ENCODE measurements at places on chromosomes 4 and X.

- DNase-seq: no peak
These were observed 642.4 kb downstream of the TRIML1 start for GRCh38 chr4:188781655-188782054.

DNA sequence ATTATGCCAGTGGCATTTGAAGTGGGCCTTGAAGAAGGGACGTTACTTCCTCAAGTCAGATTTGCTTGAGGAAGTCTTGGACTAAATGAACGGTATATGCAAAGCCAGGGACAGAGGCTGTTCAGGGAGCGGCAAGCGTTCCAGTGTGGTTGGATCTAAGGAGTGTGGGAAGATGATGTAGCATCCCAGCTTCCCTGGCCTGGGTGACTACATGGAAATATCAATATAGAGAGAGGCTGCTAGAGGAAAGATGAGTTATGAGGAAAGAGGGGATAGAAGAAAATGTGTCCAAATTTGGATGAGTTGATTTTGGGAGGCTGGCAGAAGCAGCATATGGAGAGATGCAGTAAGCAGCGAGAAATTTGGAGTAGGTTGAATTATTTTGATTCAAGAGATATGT lies 432.5 kb upstream of the TENM3 start:
- no peak for DNase-seq

DNA sequence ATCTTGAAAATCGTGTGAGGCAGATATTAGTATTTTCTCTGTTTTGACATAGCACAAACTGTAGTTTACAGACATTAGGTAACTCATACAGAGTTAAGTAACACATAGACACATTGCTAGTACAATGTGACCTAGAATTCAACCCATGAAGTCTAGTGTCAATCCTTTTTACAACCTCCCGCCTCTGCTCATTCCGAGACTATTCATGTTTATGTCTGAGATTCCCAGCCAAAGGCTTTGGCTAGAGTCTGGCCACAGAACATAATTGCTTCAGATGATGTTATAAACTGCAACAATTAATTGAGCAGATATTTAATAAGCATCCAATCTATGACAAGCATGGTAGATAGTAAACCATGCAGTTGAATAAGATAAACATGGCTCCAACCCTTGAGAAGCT lies 841.0 kb downstream of the STIM2 start:
- no peak for DNase-seq

GRCh38 chr4:62474802-62475201 lies 1274.7 kb downstream of the ADGRL3 start:
- DNase-seq: no peak

- no peak for DNase-seq
These were observed 38.7 kb downstream of the NLGN3 start for GRCh38 chrX:71183341-71183740.

DNA sequence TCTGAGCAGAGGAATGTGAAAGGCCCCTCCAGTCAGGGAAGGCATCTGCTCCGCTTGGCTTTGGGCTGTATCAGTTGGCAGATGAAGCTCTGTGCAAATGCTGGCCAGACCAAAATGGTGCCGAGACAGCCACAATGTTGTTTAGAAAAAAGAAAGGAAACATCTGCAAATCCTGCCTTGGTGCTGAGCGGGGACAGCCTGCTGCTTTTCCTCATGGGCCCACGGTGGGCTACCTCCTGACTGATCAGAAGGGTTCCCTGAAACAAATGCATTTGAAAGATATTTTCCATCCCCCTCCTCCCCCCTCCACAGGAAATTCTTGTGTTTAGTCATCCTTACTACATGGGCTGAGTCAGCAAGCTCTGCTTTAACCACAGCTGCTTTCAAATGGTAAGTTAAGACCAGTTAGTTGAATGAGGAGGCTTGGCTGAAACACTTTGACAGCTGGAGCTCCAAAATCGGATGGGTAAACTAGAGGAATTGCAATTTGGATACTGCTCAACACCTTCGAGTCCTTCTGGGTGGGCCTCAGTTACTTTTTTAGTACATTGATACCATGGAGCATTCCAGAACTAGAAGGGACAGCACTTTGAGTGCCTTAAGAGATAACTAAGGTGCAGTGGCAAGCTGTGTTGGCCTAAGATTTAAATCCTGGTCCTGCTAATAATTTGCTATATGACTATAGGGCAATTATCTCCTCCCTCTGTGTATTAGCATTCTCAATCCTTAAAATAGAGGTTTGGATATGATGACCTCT lies 36.0 kb downstream of the PLAC1 start:
- DNase-seq: peak; percentile 49

DNA sequence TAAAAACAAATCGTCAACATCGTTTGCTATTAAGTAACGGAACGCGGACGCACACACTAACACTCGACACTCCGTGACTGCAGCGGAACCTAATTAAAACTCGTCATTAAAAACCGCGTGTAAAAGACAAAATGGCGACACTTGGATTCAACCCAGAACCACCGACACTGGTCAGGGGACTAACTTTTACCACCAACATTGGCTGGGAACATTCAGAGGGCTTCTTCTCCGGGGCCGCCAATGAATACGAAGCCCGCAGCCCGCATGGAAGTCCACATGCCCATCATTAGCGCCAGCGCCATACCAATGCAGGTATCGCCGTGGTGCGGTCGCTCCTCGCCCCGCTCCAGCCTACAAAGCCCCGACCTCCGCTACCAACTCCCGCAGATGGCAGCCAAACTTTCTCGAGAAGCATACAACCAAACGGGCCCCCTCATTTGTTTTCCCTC lies 498 bp downstream of the RBMX start:
- DNase-seq: no peak

- DNase-seq: no peak
These were observed 93.6 kb upstream of the RASGEF1B start for GRCh38 chr4:81565142-81565870.

- peak; percentile 69 for DNase-seq
These were observed 298.9 kb upstream of the PUDP start for GRCh38 chrX:7446815-7447214.

GRCh38 chr4:54400802-54401201 lies 171.7 kb downstream of the PDGFRA start:
- no peak for DNase-seq

GRCh38 chr4:95114521-95114920 lies 356.8 kb downstream of the BMPR1B start:
- DNase-seq: no peak

- DNase-seq: no peak
These were observed 1528.3 kb upstream of the AGA start for GRCh38 chr4:178970433-178971140.

GRCh38 chr4:3715855-3716630 lies 50.1 kb upstream of the ADRA2C start:
- no peak for DNase-seq

- no peak for DNase-seq
These were observed 9.2 kb upstream of the SLC25A43 start for GRCh38 chrX:119389871-119390501.

DNA sequence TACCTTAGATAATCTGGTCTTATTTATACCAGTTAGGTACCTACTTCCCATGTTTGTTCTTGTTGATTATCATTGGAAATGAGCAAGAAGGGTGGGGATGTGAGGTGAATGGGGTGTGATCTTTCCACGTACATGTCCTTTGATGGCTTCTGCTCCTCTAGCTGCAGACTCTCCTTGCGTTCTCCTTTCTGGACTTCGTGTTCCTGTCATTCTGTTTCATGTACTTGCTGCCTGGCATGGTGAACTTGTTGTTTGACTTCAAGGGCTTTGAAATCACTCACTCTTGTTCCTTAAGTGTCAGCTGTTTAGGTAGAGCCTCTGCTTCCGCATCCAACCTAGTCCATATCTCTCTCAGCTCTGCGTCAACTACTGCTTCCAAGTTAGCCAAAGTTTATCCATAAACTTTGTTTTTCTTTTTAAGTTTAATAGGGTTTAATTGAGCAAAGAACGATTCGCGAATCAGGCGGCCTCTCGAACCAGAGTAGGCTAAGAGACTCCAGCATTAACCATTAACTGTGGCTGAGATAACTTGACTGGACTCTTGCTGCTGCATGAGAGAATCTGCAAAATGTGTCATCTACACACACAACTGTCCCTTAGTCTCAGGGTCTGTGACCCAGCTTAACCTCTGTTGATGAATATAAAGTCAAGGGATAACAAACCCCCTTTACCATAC lies 42.8 kb downstream of the FHL1 start:
- no peak for DNase-seq

GRCh38 chr4:168655182-168655581 lies 158.3 kb downstream of the PALLD start:
- no peak for DNase-seq

GRCh38 chr4:54482529-54483200 lies 175.1 kb upstream of the KIT start:
- DNase-seq: no peak

DNA sequence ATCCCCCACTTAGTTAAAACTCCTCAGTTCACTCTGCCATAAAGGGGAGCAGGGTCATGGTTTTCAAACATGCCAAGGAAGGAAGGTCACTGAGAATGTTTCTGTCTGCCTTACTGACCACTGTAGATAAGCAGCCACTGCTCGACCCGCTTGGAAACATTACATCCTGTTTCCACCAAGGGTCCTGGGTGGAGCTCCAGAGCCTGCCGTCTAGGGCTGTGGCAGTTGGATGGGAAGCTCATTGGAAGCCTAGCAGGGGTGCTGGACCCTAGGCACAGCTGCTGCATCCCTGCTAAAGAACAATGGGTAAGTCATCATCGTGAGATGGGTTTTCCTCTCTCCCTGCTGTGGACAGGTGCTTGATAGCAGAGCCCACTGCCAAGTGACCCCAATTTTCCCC lies 76.0 kb upstream of the SRD5A3 start:
- DNase-seq: no peak

DNA sequence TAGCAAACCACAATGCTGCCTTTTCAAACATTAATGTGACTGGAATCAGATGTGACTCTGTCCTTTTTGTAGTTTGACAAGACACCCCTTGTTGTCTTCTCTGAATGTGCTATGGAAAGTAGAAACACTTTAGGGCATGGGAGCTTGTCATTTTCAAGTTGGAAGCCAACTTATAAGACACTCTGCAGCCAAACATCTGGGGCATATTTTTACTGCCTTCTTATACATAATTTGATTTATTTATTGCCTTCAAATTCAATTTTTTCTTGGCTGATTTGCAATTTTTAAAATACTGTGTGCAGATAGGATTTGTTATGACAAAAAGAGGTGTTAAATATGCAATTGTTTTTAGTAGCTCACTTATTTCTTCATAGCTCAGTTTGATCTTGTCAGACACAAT lies 1002.0 kb upstream of the PCDH7 start:
- no peak for DNase-seq

DNA sequence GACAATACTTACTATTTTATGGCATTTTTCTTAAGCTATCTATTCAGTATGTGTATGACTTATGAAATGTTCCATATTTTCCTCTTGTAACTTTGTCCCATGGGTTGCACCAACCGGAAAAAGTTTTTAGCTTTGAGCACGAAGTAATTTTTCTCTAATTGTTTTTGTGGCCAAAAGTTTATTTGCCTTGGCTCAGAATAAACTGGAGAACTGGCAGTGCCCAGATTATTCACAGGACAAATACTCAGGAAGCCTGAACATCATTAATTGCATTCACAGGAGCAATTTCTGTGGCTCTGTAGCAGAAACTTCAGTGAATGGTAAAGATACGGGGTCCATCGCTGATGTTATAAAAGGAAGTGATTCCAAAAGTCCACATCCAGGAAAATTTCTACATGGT lies 184.5 kb downstream of the ARHGAP10 start:
- DNase-seq: no peak

GRCh38 chrX:2159861-2160260 lies 340.9 kb downstream of the DHRSX start:
- no peak for DNase-seq

DNA sequence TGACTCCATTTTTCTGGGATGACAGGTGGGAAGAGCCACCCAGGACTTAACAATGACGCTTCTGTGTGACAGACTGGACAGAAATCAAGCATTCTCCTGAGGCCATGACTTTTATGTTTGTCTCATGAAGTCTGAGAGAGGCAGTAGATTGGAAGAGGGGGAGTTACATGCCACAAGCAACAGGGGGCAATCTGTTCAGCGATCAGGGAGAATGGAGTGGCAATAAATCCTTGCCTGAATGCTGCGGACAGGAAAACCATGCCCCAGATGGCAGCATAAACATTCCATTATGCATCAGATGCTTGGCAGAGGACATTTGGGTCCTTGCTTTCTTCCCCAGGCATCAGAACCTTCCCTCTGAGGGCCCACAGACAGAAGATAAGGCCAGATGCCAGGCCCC lies 312.4 kb upstream of the DIPK2B start:
- no peak for DNase-seq

DNA sequence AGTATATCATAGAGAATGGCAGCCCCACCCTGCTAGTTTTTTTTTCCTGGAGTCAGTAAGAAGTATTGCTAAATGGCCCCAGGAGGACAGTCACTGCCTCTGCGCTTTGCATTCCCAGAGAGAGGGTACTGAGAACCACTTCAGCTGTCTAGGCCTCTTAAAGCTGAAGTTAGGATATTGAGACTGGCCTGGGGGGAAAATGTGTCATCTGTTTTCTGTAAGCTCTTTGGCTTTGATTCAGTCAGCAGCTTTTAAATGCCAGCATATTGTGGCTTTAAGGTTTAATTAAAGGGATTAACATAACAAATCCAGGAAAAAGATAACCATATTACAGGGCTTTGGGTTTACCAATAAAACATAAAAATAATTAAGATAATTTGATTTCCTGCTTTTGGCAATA lies 852.0 kb downstream of the PCDH18 start:
- DNase-seq: no peak

- no peak for DNase-seq
These were observed 350.1 kb downstream of the AR start for GRCh38 chrX:67893931-67894330.

DNA sequence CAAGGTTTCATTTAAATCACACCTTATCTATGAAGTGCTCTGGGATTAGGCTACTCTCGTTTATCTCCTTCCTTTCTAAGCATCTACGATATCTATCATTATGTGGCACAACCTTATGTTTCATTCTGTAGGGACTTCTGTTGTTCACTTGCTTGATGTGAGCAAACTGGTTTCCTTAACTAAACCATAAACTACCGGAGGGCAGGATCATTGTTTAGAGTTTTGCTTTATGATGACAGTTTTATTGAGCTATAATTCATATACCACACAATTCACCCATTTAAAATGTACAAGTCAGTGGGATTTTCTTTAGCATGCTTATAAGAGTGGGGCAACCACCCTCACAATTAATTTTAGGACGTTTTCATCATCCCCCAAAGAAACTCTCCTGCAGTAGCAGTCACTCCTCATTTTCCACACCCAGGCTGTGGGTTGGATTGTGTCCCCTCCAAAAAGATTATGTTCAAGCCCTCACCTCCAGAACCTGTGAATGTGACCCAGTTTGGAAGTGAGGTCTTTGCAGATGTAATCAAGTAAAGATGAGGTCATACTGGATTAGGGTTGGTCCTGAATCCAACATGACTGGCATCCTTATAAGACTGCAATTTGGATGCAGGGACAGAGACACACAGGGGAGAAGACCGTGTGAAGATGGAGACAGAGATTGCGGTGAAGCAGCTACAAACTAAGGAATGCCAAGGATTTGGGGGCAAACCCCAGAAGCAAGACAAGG lies 42.1 kb upstream of the SH3RF1 start:
- DNase-seq: no peak
